Stimulated activated CD4-positive, alpha-beta T cell treated with anti-CD3 and anti-CD28 coated beads, Interleukin-12 subunit alpha, Interleukin-12 subunit beta, amount 100 ng/mL, for 4 hours (primary cell): ENCODE measurements at places on chromosomes 6 and 20.

DNA sequence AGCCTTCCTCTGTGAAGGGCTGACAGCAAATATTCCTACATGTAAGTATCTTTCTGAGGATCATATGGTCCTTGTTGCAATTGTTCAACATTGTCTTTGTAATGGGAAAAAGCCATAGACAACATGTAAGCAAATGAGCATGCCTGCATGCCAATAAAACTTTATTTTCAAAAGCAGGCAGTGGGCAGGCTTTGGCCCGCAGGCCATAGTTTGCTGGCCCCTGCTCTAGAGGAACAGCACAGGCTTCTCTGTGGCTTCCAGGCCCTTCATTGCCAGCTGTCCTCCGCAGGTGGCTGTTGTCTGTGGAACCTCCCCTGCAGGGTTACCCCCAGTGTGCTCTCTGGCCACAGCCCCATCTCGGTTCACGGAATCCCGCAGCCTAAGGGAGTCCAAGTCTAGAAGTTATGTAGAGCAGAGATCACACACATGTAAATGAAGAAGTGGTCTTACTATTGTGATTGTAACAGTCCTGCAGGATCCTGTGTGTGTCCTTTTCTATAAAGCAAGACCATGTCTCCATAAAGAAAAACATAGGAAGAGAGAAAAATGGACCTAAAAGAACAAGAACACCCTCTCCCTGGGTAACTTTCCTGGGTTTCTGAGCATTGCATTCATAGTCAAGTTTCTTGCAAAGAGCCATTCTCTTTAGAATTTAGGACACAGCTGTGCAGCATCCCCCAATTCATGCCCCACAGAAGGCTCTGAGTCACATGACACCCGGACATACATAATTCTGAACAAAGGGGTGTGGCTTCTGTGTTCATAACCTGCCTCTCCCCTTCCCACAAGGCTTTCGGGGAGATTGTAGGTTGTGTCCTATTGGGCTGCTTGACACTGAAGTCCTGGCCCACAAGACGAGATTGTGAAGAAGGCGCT, 10.0 kb downstream of the UNC93A start:
- DNase-seq = no peak

- DNase-seq = no peak
Measured at GRCh38 chr6:52415333-52415732, 4.8 kb upstream of the EFHC1 start.

- DNase-seq = no peak
Measured at GRCh38 chr6:46053039-46053933, 37.6 kb upstream of the CLIC5 start.

DNA sequence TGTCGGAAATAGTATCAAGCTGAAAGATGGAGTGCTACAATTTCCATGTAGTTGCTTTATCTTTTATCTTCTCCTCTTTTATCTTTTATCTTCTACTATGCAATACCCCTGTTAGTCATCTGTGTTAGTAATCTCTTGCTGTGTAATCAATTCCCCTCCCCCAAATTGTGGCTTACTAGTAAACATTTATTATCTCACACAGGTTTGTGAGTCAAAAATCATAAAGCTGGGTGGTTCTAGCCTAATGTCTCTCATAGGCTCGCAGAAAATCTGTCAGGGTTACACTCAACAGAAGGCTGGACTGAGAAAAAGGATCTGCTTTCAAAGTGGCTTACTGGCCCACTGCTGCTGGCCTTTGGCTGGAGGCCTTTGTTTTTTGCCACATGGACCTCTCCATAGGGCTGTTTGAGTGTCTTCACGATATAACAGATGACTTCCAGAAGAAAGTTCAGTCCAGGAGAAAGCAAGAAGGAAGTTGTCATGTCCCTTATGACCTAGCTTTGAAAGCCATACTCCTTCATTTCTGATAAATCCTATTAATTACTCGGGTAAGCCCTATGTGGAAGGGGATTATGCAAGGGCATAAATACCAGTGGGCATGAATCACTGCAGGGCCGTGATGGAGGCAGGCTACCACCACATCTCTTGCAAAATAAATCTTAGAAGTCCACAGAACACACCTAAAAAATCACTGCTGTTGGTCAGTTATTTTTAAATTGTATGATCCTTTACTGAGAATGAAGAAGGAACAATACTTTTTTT, 24.5 kb upstream of the PTCHD4 start:
- no peak for DNase-seq

DNA sequence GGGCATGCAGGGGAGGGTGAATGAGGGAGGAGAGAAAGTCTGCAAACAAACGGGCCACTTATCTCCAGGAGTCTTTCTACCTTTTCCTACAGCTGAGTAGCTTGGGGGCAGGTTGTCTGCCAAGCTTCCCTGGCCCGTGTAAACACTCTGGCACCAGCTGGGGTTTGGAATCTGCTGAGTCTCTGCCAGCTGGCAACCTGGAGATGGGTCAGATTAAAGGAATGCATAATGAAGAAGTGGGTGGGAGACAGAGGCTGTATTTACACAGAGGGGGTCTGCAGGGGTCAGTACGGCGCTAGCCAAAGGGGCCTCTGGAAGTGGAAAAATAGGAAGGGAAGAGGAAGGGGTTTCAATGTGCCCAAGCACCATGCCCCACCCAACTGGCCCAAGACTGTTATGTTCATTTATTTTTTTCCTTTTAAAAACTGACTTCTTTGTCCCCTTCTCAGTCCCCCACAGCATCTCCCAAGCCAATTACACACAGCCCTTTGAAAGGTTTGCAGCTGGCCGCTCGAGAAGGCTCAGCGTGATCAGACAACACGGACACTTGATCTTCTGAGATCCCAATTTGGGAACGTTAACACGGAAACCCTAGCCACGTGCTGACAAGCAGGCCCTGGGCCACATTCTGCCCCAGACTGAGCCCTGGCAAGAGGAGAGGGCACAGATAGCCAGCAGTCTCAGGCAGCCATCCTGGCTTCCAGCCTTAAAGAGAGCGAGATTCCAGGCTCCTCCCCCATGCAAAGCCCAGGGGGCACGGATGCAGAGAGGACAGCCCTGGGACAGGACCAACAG, 25.2 kb downstream of the TRAM2 start:
- DNase-seq = no peak

DNA sequence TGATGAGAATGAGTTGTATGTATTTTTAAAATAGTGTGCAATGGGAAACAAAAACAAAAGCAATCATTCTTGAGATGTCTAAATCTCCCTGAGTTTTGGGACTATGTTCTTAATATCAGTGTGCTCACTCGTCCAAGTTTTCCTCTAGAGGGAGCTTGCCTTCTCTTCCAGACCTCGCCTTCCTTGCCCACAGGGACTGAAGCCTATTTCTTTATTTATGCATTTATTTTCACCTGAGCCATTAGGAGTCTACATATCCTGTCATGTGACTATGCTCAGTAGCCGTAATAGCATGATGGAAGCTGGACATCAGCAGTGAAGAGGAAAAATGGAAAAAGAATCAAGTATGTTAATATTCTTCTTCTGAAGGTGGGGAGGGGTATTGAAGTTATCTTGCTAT, 131.2 kb downstream of the SH3BGRL2 start:
- no peak for DNase-seq

DNA sequence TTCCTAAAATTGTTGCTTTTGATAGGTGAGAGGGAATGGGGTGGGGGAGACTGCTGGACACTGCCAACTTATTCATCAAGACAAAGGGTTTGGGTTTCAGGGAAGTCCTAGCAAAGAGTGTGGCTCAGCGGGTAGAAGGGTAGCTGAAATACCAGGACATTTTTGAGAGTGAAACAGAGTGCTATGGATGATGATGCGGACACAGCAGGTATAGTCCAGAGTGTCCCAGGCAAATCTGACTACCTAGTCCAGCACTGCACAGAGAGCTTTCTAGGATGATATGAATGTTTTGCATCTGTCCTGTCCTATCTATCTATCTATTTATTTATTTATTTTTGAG, 154.3 kb downstream of the BCAS1 start:
- no peak for DNase-seq

DNA sequence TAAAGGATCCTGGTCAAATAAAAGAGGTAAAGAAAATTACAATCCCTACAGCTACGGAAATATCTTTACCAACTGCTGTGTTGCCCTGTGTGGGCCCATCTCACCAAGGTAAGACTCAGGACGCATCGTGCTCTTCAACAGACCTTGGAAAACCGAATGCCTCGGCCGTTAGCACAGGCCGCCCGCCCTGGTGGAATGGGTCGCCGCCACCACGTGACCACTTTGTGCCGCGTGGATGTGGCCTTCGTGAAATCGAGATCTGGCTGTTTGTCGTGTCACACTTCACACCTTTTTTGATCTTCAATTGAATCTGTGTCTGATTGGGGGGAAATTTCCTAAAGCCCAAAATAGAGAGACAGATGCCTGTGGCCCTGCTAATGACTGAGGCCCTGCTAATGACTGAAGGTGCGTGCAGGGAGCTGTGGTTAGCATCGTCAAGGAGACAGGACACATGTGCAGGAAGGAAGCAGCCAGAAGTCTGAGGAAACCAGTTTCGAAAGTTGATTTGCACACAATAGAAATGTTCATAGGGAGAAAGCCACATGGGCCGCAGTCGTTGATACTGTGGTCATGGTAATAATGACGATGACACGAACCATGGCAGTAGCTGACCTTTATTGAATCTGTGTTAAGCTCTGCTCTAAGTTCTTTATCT, 175.7 kb upstream of the SNX9 start:
- no peak for DNase-seq

DNA sequence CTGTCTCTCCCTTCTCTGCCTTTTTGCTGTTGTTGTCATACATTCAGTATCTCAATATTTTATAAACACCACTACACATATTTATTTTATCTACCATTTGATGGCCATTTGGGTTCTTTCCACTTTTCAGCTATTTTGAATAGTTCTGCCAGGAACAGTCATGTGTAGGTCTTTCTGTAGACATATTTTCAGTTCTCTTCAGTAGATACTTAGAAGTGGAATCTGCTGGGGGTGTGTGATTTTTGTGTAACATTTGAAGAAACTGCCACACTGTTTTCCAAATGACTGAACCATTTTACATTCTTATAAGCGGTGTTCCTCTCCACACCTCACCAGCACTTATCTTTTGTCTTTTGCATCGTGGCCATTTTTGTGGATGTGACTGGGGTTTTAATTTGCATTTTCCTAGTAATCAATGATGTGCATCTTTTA, 197.7 kb downstream of the ARID1B start:
- DNase-seq = no peak

DNA sequence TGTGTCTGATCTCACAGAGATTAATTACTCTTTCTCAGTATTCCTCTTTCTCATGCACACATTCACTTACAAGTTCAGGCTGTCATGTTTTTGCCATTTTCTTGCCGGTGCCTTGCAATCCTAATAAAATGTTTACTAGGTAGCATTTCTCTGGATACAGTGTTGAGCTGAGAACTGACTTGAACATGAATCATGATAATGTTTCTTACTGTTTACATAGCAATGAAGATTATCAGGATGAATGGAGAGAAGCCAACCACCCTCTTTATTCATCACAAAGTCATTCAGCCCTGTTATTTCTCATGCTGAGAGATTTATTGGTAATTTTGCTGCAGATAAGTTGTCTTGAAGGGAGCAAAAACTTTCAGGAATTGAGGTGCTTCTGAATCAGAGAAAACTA, 185.5 kb upstream of the ECI2 start:
- DNase-seq = no peak

GRCh38 chr6:150354754-150355571, 13.8 kb upstream of the IYD start:
- no peak for DNase-seq

DNA sequence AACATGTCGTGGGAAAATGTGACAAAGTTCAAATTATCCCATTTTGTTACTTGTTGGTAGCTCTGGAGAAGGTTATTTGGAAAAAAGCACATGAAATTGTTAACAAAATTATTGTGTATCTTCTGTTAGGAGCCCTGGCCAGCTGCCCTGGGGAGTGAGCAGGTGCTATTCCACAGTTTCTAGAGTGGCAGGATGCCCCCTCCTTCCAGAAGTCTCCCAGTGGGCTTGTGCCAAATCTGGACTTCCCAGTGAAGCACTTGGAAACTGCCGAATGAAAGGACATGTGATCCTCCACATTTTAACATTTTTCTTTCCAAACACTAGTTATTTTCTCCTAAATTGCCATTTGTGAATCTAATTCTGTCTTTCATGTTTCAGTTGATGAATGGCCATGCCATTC, 66.9 kb upstream of the CLDN20 start:
- DNase-seq = no peak

DNA sequence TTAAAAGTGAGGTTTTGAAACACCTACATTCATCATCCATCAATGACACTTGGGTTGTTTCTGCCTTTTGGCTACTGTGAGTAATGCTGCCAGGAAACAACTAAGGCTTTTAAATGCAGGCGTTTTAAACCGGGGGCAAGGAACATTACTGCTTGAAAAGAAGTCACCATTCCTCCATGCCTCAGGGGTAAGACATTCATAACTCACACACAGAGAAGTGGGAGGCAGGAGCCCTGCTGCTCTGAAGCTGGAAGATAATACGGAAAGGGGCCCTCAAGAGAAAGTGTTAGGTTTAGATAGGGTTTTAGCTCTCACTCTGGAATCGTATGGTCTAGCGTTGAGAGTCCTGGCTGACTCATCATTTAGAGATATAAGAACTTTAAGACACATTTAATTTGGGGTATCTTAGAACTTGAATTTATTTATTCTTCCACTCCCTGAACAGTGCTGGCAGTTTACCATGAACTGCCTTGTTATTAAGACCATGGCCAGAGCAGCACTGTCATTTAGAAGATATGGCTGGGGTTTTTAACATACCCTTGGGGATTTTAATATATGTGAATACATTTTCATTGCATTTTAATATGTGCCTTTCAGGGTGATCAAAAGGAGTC, 1.8 kb downstream of the TUBB1 start:
- no peak for DNase-seq

DNA sequence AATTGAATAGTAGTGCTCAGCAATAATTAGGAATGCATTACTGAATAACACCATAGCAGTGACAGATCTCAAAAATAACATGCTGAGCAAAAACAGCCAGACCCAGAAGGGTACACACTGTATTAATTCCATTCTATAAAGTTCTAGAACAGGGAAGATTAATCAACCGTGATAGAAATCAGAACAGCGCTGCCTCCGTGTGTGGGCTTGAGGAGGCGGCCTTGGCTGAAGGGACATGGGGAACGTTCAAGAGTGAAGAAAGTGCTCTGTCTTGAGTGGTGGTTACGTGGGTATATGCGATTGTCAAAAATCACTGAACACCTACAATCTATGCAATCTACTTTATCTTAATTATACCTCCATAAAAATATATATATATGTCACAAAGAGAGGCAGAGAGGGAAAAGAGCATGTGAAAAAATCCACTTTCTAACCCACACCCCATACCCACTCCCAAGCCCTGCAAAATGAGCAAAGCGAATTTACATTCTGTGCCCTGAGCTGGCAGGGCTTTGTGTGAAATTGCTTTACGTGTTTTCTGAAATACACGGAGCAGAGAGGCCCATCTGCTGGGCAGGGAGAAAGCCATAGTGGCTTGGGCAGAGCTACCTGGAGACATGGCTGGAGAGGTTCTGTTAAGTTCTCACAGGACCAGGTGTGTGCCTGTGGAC, 74.4 kb downstream of the NFATC2 start:
- DNase-seq = no peak
